Fibroblast of skin of abdomen (primary cell): ENCODE measurements at places on chromosomes 16 and 17.
A peak's percentile ranks its signal among the peaks of the same experiment; 100 is the strongest.

DNA sequence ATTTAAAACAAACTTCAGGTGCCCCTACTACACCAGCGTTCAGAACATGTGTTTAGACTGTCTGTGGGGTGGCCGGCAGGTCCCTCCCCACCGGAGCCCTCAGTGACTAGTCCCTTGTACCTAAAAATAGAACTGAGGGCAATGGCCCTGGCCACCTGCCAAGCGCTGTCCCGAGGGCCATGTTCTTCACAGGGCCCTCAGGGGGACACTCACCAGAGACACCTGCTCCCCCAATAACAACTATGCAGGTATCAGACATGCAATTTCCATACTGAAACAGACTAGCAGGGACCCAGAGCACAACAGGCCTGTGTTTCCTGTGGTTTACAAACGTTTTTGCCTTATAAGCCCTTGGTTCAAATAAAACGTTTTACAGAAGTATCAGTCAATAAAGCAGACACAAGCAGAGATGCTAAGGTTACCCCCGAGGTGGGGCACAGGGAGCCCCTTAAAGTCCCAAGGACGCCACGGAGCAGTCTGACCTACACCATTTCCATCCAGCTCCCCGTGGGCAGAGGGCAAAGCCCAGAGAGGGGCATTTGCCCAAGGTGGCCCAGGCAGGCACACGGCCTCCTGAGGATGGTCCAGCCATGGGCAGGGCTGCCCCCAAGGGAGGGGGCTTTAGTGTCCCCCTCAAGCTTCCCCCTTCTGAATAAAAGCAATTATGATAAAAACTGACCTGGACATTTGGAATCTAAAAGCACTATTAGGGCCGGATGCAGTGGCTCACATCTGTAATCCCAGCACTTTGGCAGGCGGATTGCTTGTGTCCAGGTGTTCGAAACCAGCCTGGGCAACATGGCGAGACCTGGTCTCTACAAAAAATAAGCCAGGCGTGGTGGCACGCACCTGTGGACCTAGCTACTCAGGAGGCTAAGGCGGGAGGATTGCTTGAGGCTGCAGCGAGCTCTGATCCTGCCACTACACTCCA lies 896 bp upstream of the MYLK3 start:
- DNase-seq = no peak

GRCh38 chr16:29756654-29757053 lies 10.9 kb upstream of the C16orf54 start:
- DNase-seq = no peak

DNA sequence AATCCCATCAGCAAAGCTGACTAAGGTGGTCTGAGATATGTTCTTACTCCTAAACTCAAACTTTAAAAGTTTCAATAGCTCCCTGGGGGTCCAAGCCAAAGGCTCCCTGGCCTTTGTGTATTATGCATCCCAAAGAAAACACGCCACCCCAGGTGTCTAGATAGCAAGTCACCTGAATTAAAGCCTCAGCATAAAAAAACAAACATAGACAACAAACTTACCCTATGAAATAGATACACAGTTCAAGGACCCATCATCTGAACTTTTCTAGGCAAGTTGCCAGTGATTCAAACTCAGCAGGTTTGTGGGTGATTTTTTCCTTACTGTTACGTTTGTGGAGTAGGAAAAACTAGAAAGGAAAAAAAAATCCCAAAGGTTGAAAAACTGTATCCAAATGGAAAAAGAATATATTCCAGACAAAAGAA lies 12.5 kb downstream of the CMTM3 start:
- DNase-seq = no peak

GRCh38 chr16:55555436-55555835 lies 11.0 kb upstream of the CAPNS2 start:
- DNase-seq = peak; percentile 37

- no peak for DNase-seq
Observed at GRCh38 chr16:5020551-5020950, 13.2 kb downstream of the NAGPA start.

DNA sequence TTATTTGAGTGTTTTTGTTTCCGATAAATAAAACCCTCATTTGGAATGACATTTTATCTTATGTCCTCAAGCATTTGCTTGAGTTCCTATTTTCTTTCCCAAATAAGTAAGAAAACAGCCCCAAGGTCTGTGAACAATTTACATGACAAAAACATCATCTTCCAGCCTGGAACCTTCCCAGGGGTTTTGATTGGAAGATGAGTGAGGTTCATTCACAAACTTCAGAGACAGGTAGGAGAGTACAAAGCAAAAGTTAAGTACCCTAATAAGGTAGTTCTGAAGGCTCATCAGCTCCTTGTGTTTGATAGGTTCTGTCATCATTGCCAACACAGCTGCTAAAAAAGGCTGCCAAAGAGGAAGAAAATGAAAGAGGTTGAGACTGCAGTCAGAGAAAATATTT lies 772.8 kb downstream of the CDH8 start:
- no peak for DNase-seq

GRCh38 chr16:66623755-66624154 lies 19.3 kb downstream of the CMTM3 start:
- DNase-seq = no peak

GRCh38 chr16:87970186-87970585 lies 19.0 kb downstream of the BANP start:
- peak; percentile 70 for DNase-seq

GRCh38 chr17:19753051-19753509 lies 5.0 kb upstream of the ALDH3A1 start:
- DNase-seq = no peak

DNA sequence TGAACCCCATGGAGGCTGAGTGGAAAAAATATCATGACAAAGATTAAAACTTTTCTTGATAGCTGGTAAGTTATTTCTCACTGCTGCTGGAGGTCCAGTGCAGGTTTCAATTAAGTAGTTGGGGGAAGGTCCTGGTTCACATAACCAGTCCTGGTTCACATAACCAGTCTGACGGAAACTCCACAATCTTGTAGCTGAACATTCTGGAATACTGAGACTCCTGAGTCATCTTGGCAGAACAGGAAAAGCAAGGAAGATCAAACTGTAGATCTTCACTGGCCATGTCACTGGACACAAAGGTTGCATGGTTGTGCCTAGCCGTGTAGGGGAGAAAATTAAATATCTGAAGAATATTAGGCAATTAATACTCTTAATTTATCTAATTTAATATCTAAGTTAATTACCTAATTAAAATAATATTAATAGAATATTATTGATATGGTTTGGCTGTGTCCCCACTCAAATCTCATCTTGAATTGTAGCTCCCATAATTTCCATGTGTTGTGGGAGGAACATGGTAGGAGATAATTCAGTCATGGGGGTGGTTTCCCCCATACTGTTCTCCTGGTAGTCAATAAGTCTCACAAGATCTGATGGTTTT lies 48.6 kb upstream of the CNTNAP4 start:
- no peak for DNase-seq

GRCh38 chr16:22077700-22078313 lies 14.5 kb upstream of the VWA3A start:
- DNase-seq = peak; percentile 44
